ENCODE measurements at places on chromosomes 1 and 21. TPM values are rescaled to one million over a fixed set of nuclear protein-coding genes. Genes with fewer than 3 reads are reported as not detected.

AIDA gene
- polyA plus RNA-seq, result 66.0 TPM

GRCh38 chr1:220595179-220595578 lies 67.2 kb downstream of the MARK1 start:
- DNase-seq, result no peak

DNA sequence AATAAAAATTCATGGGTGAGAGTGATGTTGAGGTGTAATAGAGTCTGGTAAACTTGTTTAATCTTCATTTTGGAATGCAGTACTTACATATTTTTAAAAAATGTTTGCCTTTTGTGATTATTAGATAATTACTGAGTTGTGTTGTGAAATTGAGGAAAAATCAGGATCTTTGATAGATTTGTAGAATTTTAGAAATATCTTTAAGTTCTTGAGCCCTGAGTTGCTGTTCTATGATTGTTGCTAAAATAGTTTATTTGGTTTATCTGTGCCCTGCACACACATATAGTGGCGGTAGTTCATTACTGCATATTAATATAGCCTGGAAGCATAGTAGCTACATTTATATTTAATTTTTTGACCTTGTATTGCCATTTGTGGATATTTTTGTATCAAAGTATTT lies 1.6 kb downstream of the B3GALT2 start:
- no peak for DNase-seq

- DNase-seq, result no peak
Observed at GRCh38 chr1:225257081-225257480, 170.8 kb downstream of the LBR start.

GRCh38 chr1:217524787-217525520 lies 105.9 kb downstream of the GPATCH2 start:
- DNase-seq, result no peak
